SHP77 (cell line): ENCODE measurements at places on chromosomes 2 and 18.

DNA sequence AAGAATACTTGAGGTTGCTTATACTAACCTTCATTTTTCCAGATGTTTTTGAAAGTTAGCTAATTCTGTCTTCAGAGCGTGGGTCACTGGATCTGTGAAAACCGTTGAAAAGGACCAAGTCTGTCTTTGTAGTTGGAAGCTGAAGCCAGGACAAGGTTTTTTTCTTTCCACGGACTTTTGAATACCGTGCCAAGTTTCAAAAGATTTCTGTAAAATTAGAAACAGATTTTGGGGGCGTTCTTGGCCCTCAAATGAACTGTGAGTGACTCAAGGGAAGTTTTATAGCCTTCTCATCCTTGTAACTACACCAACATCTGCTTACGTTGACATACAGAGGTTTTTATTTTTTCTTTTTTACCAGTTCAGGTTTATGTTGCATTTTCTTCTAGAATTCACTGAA is at the start of gene FAP:
Gene FAP, minus strand, starts transcription at position 152 of the 400 bp plus-strand sequence. Its CDS starts 118 bp downstream, at position 34.
- DNase-seq: no peak

- no peak for DNase-seq
These were observed 726.5 kb downstream of the SLC4A3 start for GRCh38 chr2:220353897-220354296.

DNA sequence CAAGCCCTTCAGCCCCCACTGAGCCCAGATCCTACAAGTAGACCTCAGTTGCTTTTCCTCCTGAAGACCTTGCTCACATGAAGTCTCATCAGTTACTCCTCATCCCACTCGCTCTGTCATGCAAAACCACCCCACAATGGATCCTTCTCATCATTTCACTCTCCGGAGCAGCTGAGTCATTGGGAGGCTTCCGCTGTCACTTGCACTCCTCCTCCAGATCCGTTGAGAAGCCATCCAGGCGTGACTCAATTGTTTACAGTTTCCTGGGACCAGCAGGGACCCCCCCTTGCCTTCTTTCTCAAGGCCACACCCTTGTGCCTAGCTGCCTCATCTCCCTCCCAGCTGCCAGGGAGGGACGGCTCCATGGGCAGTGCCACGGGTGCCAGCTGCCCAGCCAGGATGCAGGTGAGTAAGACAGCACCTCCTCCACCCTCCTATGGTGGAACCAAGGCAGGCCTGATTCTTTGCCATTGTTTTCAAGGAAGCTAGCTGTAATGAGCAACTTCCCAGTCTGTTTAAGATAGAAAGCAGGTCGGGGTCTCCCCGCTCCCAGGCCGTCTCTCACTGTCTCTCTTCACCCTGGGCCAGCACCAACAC is 16.3 kb downstream of the GPR55 start:
- no peak for DNase-seq

GRCh38 chr2:20446255-20446916 is 488 bp upstream of the RHOB start:
- DNase-seq: no peak

DNA sequence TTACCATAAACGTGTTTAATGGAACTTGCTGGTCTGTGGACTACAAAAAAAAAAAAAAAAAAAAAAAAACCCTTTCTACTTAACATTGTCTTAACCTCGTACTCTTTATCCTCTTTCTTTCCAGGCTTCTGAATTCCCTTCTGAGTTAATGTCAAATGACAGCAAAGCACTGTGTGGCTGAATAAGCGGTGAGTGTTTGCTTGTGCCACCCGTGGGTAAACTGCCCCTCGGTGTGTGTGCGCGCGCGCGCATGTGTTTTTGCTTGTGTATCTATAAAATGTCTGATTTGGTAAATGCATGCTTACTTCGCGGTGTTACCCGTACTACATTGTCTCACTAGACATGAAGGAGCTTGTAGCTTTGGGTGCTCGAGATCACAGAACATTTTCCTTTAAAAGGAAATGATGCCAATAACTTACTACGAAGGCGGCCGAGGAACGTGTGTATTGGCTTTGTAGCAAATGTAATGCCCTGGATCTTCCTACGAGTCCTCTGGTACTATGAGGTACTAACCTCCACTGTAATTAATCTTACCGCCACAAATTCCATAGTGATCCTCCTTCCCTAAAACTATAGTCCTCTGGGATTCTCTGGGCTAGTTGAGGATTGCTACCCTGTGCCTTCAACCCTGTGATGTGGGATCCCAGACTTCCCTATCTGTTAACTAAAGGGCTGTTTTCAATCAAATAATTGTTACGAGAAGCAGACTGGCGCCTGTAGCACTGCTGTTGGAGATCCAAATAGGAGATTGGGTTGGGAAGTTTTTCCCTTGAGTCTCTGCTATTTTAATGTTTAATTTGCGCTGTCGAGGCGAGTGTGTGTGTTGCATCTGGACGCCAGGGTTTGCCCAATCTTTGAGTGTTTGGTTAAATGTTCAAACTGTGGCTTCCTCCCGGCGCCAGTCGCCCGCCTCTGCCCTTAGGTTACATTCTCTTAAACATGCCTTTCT is 1.1 kb downstream of the ID2 start:
- peak; percentile 58 for DNase-seq

DNA sequence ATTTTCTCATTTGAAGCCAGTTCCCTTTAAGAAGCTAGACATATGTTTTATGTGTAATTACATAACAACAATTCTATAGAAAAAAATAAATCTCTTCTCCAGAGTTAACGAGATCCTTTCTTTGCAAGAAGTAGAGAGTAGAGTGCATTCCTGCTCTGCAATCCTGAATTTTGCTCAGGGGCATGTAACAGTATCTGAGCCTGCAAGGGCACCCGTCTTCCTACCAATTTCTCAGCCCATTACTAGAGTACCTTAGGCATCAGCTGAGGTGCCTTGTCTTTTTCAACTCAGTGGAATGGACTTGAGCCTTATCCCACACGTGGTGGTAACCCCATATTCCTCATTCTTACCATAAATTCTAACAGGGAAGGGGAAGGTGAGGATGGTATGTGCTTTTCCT is 205.9 kb downstream of the IKZF2 start:
- DNase-seq: no peak

GRCh38 chr18:7696780-7697179 is 129.7 kb downstream of the PTPRM start:
- DNase-seq: no peak
